ENCODE measurements at places on chromosomes 12 and 14.
A peak's percentile ranks its signal among the peaks of the same experiment; 100 is the strongest.

GRCh38 chr12:52655251-52655650 is 3.2 kb upstream of the KRT2 start:
- DNase-seq = no peak

DNA sequence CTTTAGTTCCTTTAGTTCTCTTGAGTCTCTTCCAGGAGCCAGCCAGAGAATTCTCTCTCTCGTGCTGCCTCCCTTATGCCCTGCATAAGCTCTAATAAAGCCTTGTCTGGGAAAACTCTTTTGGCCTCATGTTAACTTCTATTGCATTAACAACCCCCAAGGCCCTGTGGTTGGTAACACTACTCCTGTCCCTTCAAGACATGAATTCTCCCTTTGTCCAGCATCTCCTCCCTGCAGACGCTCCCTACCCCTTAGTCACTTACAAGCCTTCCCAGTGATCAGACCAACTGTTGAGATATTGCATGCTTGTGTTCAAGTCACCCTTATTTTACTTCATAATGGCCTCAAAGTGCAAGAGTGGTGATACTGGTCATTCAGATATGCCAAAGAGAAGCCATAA is 12.1 kb downstream of the LTBR start:
- no peak for DNase-seq

DNA sequence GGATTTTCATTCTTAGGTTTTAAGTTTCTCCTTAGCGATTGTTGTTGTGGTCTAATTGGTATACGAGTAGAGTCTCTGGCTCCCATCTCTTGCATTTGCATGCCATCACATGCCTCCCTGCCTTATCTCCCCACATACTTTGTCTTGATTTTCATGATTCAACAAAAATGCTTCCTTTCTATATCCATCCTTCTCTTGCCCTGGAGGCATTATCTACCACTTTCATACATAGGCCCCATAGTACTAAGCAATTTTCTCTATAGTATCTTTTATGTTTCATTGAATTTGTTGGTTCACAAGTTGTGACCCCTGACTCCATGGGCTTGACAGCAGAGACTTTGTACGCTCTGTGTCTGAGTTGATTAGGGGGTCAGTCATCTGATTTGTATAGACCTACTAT is 226.1 kb downstream of the ACSS3 start:
- DNase-seq = no peak

DNA sequence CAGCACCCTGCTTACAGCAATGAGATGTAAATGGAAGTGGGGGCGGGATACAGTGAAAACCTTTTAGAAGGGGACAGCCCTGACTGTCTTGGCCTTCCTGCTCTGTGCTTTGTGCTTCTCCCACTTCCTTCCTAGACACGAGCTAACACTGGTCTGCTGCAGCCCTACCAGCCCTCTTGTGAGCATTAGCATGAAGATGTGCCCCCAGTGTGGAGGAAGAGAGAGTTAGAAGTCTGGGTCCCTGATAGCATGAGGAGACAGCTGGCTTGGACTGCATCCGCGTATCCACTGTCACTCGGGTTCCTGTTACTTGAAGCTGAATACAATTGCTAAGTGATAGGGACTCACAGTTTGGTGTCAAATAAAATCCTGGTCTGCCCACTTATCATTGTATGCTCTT is 248.1 kb upstream of the SOX5 start:
- DNase-seq = no peak

DNA sequence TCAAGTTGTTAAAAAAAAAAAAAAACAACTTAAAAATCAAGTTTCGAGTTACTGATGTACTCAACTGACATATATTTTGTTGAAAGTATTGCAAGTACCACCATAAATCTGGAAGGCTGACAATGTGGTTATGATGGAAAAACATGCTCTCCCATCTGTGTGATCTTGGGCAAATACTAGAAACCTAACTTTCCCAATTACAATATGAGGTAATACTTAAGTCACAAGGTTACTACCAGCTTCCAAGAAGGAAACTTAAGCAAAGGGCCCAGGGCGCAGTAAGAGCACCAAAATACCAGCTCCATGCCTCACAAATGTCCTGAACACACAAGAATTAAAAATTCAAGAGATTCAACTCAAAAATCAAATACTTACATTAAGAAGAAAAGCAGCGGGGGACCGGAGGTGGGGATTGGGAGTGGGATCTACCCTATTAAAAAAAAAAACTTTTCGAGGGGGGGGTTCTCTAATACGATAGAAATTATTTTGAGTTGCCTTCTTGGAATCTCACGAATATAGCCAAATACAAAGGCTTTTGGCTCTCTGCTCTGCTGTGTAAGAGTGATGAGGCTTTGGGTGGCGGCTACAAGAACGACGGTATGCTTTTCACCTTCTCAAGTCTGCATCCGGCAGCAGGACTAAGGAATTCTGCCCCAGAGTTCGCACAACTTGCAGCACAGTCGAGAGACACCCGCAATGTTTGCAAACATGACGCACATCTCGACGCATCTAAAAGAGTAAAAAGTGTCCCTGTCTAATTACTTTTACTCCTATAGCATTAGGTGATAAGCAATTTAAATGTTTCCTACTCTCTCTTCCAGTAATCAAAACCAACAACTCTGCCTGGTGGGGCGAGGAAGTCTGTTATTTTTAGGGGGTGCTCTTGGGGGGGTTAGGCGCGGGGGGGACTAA is 1.1 kb downstream of the SAV1 start:
- peak; percentile 26 for DNase-seq

- peak; percentile 23 for DNase-seq
Observed at GRCh38 chr14:72451054-72451972, 442.6 kb downstream of the DPF3 start.

DNA sequence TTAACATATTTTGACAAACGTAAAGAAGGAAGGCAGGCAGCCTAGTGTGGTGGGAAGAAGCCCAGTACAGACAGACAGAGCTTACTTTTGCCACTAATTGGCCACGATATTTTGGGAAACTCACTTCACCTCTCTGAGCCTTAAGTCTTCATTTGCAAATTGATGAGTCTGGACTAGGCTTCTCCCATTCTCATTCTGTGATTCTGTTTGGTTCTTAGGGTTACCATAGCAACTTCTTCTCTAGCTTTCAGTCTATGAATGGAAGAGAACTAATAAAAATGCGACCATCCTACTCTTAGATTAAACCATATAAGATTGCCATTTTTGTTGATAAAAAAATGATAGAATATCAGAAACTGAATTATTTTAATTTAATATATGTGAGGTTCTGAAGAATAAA is 210.5 kb downstream of the SNAPC1 start:
- no peak for DNase-seq

DNA sequence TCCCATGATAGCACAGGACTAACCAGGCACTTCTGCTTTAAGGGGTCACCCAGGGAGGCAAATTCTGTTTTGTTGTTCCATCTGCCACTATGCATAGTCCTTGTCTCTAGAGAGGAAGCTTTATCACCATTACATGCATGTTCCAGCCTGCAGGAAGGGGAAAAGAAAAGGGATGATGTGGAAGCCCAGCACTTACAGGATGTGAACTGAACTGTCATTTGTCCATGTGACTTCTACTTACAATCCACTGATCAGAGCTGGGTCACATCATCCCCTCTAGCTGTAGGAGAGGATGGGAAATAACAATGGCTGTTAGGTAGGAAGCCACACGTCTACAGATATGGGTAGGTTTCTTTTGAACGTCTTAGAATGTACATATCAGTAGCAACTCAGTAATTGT is 203.1 kb downstream of the PTPRO start:
- DNase-seq = no peak

GRCh38 chr12:29053567-29053966 is 95.5 kb upstream of the FAR2 start:
- no peak for DNase-seq

- DNase-seq = no peak
Observed at GRCh38 chr12:9782547-9783382, 22.1 kb upstream of the CD69 start.

- peak; percentile 38 for DNase-seq
Observed at GRCh38 chr12:54526812-54527630, 22.4 kb upstream of the PDE1B start.

- no peak for DNase-seq
Observed at GRCh38 chr12:52783563-52784316, 6.6 kb upstream of the KRT76 start.

GRCh38 chr12:21912318-21912717 is 28.9 kb downstream of the ABCC9 start:
- DNase-seq = no peak

GRCh38 chr14:71399057-71399487 is 491.8 kb downstream of the PCNX1 start:
- DNase-seq = no peak

DNA sequence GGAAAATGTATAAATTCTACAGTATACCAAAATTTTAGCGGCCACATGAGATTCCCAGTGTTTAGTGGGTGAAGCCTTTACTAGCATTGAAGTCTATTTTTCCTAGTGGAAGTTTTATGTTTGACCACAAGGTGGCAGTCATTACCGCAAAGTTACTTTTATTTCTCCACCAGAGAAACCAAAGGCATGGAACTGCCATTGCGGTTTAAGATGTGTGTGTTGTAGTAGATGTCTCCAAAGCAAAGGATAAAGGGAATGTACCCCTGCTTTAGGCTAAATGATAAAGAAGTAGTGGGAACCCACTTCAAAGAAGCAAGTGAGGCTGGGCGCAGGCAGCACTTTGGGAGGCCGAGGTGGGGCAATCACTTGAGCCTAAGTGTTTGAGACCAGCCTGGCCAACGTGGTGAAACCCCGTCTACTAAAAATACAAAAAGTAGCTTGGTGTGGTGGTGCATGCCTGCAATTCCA is 140.5 kb downstream of the PRKCH start:
- DNase-seq = no peak

DNA sequence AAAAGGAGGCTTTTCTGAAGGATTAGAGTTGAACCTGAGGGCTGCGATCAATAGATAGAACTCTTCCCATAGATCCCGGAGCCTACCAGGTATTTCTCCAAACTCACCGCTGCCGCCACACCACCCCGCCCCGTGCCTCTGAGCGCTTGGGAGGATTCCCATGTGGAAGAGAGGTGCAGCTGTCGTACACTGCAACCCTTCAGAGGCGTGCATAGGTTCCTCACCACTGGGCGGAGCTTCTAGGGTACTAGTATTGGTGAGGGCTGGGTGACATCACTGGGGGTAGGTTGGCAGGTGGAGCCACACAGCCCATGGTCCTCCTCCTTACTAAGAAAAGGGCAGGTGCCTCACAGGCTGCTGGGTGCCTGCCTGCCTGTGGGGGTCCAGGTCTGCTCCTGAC is 127.0 kb downstream of the TSPAN9 start:
- no peak for DNase-seq

- no peak for DNase-seq
Observed at GRCh38 chr12:76480796-76481195, 78.8 kb downstream of the OSBPL8 start.

DNA sequence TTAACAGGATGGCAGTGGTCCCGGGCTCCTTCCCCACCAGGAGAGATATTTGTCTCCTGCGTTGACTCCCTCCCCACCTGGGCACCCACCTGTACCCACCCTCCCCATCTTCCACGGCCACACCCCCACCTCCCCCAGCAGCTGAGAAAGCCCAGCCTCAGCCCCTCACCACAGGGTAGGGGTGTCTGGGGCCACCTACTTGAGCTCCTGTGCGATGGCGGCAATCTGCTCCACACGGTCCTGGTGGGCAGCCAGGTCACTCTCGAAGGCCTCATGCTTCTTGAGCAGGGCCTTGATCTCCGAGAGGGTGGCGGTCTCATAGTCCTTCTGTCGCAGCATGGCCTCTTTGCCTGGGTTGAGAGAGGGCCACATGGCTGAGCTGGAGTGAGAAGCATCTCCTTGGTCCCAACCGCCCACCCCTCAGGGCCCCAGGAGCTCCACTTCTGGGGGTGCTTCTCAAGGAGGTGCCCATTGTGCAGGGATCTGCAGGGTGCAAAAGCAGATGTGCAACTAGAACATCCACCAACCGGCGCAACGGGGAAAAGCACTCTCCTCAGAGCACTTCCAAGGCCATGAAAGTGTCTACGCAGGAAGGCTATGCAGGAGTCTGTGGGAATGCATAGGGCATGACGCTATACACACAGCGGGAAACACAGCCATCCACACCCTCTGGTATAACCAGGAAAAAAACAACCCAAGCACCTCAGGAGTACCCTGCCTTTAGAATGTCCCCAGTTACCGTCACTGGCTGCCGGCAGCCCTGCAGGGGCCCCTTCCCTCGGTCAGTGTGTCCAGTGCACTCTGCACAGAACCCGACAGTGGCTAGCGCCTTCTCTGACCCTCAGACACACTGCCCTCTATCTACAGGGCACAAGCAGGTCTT is 92.6 kb upstream of the ZFP36L1 start:
- DNase-seq = no peak

DNA sequence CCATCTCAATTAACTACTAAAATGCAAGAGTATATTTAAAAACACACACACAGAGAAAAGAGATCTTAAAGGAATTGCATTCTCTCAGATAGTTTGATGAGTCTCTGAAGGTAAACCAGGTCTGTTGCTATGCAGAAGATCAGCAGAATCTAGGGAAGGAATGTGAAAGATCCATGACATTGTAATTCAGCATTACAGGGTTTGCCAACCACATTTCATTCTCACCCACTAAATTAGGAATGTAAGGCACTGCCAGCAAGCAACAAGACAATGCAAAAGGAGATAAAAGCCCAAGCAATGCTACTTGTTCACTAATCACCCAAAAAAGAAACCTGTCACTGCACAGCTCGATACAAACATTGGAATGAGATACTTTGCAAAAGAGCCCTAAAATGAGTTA is 106.3 kb downstream of the LRIG3 start:
- no peak for DNase-seq

DNA sequence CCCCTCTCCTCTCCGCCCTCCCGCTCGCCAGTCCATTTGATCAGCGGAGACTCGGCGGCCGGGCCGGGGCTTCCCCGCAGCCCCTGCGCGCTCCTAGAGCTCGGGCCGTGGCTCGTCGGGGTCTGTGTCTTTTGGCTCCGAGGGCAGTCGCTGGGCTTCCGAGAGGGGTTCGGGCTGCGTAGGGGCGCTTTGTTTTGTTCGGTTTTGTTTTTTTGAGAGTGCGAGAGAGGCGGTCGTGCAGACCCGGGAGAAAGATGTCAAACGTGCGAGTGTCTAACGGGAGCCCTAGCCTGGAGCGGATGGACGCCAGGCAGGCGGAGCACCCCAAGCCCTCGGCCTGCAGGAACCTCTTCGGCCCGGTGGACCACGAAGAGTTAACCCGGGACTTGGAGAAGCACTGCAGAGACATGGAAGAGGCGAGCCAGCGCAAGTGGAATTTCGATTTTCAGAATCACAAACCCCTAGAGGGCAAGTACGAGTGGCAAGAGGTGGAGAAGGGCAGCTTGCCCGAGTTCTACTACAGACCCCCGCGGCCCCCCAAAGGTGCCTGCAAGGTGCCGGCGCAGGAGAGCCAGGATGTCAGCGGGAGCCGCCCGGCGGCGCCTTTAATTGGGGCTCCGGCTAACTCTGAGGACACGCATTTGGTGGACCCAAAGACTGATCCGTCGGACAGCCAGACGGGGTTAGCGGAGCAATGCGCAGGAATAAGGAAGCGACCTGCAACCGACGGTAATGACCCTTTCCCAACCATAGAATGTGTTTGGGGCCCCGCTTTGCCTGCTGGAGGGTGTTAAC is 615 bp downstream of the CDKN1B start:
- peak; percentile 17 for DNase-seq

DNA sequence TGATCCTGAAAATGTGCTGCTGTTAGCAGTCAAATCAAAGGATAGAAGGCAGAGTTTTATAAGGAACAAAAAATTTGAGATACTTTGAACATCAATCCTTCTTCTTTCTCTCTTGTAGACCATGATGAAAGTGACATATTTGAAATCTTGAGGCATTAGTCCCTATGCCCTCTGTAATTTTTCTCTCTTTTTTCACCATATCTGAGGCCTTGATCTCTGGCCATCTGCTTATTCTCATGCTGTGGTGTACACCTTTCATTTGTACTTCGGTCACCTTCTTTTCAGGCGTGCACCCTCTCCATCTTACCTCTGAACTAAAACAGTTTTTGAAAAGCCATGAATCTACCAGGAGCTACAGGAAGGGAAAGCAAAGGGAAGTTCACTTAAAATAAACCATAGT is 420.9 kb downstream of the C12orf50 start:
- no peak for DNase-seq

All from activated CD4-positive, alpha-beta T cell treated with anti-CD3 and anti-CD28 coated beads, Interleukin-2, amount 50 U/mL, for 1 hour (primary cell).